ENCODE measurements at places on chromosomes 5 and 9.

- no peak for DNase-seq
Observed at GRCh38 chr5:43772764-43773477, 169.9 kb downstream of the NNT start.

GRCh38 chr5:154109416-154110106, 70.8 kb downstream of the MFAP3 start:
- DNase-seq = no peak

DNA sequence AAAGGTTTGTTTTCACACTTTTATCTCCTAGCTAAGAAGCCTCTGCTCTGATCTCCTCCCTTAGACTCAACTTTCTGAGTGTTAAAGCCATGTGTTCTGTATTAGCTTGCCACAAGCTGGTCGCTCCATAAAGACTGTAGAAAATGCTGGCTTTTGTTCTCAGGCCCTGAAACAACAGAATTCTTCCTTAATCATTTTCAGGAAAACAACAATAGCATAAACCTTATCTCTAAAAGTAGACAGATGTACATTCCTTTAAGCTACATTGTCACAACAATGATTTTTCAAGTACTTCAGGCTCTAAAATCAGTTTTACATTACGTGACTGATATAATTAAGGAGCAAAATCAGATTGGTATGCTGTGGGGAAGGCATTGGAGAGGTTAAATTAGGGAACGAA, 41.9 kb downstream of the VCAN start:
- no peak for DNase-seq

DNA sequence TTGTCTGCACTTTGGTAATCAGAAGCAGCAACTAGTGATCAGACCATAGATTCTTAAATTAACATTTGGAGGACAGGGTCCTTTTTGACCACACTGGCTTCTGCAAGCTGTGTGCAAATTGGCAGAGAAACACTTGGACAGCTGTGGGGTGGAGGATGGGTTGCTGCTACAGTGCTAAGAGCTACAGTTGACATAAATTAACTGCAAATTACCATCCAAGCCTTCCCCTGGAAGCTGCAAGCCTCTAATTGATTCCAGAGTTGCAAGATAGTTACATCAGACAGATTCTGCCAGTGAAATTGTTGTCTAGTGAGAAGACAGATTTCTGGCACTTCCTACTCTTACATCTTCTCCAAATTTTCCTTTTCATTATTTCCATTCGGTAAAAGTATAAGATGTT, 517.7 kb downstream of the DIRAS2 start:
- DNase-seq = no peak

DNA sequence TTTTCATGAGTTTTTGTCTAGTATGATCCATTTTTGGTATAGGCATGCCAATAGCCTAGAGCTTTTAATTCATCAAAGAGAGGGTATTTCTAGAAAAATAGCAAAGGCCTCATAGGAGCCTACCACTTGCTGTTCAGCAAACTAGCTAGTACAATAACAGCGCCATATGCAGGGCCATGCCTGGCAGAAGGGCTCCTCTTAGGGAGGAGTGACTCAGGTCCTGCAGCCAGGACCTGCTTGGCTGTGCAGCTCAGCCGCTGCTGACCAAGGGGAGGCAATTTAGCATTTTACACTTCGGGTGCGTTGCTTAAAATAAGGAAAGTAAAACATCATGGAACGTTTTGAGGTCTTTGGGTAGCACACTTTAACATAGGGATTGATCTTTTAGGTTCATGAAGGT, 100.6 kb downstream of the TRIO start:
- DNase-seq = no peak
